ENCODE measurements at places on chromosomes 5 and 9.

GRCh38 chr5:173645437-173645807 is 29.0 kb upstream of the BOD1 start:
- H3K4me3 ChIP-seq: no peak overlapping the region
- H3K27me3 ChIP-seq: peaks cover 31% of the 10 kb centered on the region
- H3K4me1 ChIP-seq: no peaks in the 10 kb centered on the region

DNA sequence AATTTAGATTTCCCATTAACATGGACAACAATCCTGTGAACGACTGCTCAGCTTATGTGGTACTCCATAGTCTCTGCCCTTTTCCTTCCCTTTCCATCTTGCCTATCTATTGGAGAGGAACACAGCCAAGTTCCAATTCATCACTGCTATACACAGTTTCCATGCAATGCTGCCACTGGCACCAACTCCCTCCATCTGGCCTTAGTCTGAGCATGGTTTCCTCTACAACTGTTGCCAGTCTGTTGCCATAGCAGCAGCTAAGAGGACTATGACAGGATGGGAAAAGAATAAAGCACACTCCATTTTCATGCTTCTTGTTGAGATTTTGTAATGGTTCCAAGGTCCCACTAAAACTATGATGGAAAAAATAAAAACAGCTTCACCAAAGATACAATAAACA is 189.0 kb downstream of the HCN1 start:
- H3K27me3 ChIP-seq: no peaks in the 10 kb centered on the region
- no peaks in the 10 kb centered on the region for H3K4me1 ChIP-seq
- DNase-seq: no peak
- no peaks in the 10 kb centered on the region for H3K36me3 ChIP-seq

DNA sequence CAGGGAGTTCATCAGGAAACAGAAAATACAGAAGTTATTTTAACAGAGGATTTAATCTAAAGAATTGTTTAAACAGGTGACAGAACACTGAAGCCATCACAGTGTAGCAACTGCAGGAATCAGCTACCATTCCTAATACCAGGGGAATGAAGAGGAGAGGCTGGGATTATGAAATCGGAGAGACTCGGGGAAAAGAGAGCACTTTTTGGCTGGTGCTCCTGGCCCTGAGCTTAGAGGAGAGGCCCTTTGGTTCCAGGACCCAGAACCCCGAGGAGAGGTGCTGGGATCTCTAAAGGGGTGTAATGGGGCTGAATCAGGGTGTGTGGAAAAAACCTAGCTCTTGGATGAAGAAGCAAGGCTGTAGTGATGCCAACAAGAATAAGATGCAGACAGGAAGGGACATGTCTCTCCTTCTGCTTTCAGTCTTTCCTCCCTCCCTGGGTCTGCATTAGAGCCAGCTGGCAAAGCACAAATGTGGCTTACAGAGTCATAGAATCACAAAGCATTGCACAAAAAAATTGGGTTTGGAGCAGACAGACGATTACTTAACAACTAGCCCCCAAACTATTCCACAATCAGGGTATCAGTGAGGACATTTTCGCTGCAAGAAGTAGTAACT is 11.6 kb upstream of the SFXN1 start:
- no peak for DNase-seq
- H3K4me1 ChIP-seq: peaks cover 15% of the 10 kb centered on the region
- no peak overlapping the region for H3K27ac ChIP-seq
- H3K27me3 ChIP-seq: peaks cover 17% of the 10 kb centered on the region
- H3K36me3 ChIP-seq: no peaks in the 10 kb centered on the region

- H3K4me1 ChIP-seq: peaks cover 5% of the 10 kb centered on the region
- no peak overlapping the region for H3K4me3 ChIP-seq
- H3K27ac ChIP-seq: no peak overlapping the region
- DNase-seq: no peak
- H3K36me3 ChIP-seq: no peaks in the 10 kb centered on the region
- H3K27me3 ChIP-seq: no peaks in the 10 kb centered on the region
Measured at GRCh38 chr5:37712750-37713149, 127.1 kb downstream of the GDNF start.

GRCh38 chr9:84499969-84500582 is 159.5 kb upstream of the SLC28A3 start:
- DNase-seq: no peak
- H3K27ac ChIP-seq: no peak overlapping the region
- H3K36me3 ChIP-seq: no peaks in the 10 kb centered on the region
- H3K4me1 ChIP-seq: no peaks in the 10 kb centered on the region
- peaks cover 17% of the 10 kb centered on the region for H3K27me3 ChIP-seq

DNA sequence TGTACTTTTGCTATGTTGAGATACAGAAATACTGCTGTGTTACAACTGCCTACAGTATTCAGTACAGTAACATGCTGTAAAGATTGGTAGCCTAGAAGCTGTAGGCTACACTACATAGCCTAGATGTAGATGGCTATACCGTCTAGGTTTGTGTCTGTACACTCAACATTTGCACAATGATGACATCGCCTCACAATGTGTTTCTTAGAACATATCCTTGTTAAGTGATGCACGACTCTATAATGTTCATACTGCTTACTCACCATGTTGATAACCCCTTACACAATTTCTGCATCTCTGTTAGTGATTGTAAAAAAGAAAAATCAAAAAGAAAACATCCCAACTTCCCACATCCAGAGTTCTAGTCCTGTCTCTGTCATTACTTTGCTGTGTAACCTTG is 450.0 kb downstream of the CCDC171 start:
- no peak for DNase-seq
- no peaks in the 10 kb centered on the region for H3K36me3 ChIP-seq
- H3K4me3 ChIP-seq: no peak overlapping the region
- H3K27ac ChIP-seq: no peak overlapping the region
- no peaks in the 10 kb centered on the region for H3K27me3 ChIP-seq
- no peaks in the 10 kb centered on the region for H3K4me1 ChIP-seq

GRCh38 chr9:36332006-36332405 is 68.1 kb downstream of the RNF38 start:
- DNase-seq: no peak
- H3K27me3 ChIP-seq: no peaks in the 10 kb centered on the region
- H3K4me1 ChIP-seq: no peaks in the 10 kb centered on the region
- H3K27ac ChIP-seq: no peak overlapping the region
- H3K36me3 ChIP-seq: peaks cover 27% of the 10 kb centered on the region
- H3K4me3 ChIP-seq: no peak overlapping the region

GRCh38 chr5:40680741-40681362 is 1.1 kb downstream of the PTGER4 start:
- H3K4me3 ChIP-seq: peak overlapping the region; percentile 100
- H3K27me3 ChIP-seq: no peaks in the 10 kb centered on the region
- H3K36me3 ChIP-seq: peaks cover 71% of the 10 kb centered on the region
- H3K27ac ChIP-seq: peak overlapping the region; percentile 100
- DNase-seq: peak; percentile 46
- H3K4me1 ChIP-seq: peaks cover 70% of the 10 kb centered on the region

DNA sequence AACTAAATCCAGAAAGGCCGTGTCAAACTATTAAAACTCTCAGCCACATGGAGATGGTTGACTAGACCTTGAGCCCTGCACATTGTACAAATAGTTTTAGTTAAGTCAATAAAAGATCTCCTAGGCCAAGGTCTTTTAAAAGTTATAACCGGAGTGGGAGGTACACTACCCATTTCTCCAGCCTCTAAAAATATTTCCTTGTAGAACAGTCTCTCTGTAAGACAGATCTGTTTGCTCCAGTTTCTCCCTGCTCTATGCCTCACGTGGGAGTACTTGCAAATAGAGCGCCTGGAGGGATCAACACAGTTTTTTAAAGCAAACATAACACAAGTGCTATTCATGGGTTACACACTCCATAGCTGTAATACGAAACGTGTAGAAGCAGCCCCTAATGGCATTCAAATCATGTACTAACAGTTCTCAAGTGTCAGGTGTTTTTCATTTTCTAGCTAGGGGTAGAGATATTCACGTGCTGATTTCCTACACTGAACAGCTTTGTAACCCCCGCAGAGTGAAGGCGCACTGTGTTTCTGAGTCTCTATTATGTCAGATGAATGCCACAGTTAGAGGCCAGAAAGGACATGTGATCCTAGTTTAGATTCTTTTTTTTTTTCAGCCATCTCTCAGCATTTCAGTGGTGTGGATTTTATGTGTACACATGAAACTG is 703.4 kb upstream of the GRAMD2B start:
- no peaks in the 10 kb centered on the region for H3K4me1 ChIP-seq
- no peaks in the 10 kb centered on the region for H3K27me3 ChIP-seq
- no peak overlapping the region for H3K4me3 ChIP-seq
- H3K36me3 ChIP-seq: no peaks in the 10 kb centered on the region

DNA sequence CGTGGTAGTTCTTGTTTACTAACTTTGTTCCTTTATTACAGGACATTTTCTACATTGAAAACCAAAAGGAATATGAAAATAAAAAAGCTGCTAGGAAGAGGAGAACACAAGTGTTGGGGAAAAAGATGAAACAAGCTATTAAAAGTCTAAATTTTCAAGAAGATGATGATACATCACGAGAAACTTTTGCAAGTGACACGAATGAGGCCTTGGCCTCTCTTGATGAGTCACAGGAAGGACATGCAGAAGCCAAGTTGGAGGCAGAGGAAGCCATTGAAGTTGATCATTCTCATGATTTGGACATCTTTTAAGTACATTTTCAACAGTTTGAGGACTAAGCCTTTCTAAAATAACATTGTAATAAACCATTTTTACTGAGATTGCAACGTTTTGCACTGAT is 23.8 kb downstream of the PHAX start:
- no peak for DNase-seq
- H3K36me3 ChIP-seq: peaks cover 69% of the 10 kb centered on the region
- H3K4me1 ChIP-seq: no peaks in the 10 kb centered on the region
- H3K27me3 ChIP-seq: no peaks in the 10 kb centered on the region
- H3K4me3 ChIP-seq: no peak overlapping the region

DNA sequence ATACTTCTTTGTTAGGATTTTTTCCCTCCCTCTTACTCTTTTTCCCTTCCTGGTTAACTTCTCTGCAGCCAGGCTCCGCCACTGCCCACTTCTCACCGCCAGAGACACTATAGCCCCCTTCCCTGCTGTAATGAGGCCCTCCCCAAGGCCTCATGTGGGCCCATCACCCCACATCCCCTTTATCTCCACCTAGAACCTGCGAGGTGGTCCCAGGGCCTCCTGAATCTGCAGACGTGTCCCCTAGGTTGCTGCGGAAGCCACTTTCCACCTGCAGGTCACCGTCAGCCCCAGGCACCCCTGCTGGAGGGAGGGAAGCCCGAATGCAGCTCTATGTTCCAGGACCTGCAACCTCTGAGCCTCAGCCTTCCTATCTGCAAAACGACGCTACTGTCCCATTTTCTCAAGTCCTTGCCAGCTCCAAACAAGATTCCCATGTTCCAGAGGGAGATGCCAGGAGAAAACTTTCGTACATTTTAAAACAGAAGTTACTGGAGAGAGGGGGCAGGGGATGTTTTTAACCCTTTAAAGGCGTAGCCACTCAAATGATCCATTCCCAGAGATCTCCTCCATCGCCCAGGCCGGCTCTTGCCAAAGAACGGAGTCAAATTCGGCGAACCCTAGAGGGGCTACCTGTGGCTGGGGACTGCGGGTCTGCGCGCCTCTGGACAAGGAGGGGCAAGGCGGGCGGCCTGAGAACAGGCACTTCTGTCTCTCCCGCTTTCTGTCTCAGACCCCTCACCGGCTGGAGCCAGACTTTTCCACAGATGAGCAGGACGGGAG is 929 bp downstream of the SH3PXD2B start:
- no peak overlapping the region for H3K27ac ChIP-seq
- H3K4me3 ChIP-seq: peak overlapping the region; percentile 70
- peaks cover 68% of the 10 kb centered on the region for H3K27me3 ChIP-seq

DNA sequence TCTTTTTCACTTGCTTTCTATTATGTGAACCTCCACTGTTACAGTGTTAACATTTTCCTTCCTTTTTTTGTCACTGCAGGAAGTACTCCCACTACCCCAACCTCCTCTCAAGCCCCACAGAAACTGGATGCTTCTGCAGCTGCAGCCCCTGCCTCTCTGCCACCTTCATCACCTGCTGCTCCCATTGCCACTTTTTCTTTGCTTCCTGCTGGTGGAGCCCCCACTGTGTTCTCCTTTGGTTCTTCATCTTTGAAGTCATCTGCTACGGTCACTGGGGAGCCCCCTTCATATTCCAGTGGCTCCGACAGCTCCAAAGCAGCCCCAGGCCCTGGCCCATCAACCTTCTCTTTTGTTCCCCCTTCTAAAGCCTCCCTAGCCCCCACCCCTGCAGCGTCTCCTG is 18.8 kb downstream of the NUP214 start:
- DNase-seq: no peak
- H3K27me3 ChIP-seq: no peaks in the 10 kb centered on the region
- peaks cover 96% of the 10 kb centered on the region for H3K36me3 ChIP-seq
- H3K4me1 ChIP-seq: peaks cover 7% of the 10 kb centered on the region
- H3K27ac ChIP-seq: no peak overlapping the region

- H3K36me3 ChIP-seq: no peaks in the 10 kb centered on the region
- H3K4me1 ChIP-seq: no peaks in the 10 kb centered on the region
- H3K27ac ChIP-seq: no peak overlapping the region
- no peaks in the 10 kb centered on the region for H3K27me3 ChIP-seq
- no peak for DNase-seq
- H3K4me3 ChIP-seq: no peak overlapping the region
Measured at GRCh38 chr5:44719856-44720255, 88.9 kb upstream of the MRPS30 start.

- H3K4me3 ChIP-seq: no peak overlapping the region
- H3K36me3 ChIP-seq: no peaks in the 10 kb centered on the region
- H3K27ac ChIP-seq: no peak overlapping the region
Measured at GRCh38 chr9:90929626-90930025, 128.0 kb downstream of the SYK start.

DNA sequence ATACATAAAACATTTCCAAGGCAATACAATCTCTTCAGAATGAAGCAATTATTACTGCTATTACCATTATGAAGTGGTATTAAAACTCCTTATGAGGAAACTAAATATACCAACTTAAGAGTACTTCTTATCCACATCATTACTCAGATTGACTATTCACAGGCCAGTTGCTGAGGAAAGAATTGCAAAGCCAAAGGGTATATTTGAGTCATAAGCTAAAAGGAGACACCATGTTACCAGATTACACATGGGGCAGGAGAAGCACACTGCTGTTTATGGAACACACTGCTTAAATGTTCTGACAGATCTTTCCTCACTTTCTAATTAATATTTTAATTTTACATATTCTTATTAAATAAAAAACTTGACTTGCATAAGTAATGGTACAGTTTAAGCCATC is 1726.4 kb upstream of the NUDT12 start:
- no peak overlapping the region for H3K27ac ChIP-seq
- no peaks in the 10 kb centered on the region for H3K4me1 ChIP-seq
- no peaks in the 10 kb centered on the region for H3K27me3 ChIP-seq
- H3K4me3 ChIP-seq: no peak overlapping the region
- DNase-seq: no peak

DNA sequence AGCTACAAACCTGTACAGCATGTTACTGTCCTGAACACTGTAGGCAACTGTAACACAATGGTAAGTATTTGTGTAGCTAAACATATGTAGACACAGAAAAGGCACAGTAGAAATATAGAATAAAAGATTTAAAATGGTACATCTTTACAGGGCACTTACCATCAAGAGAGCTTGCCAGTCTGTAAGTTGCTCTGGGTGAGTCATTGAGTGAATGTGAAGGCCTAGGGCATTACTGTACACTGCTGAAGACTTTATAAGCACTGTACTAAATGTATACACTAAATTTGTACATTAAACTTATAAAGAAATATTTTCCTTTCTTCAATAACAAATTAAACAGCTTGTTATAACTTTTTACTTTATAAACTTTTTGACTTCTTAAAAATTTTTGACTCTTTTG is 20.5 kb downstream of the ADRB2 start:
- DNase-seq: no peak
- H3K4me1 ChIP-seq: peaks cover 65% of the 10 kb centered on the region
- no peaks in the 10 kb centered on the region for H3K27me3 ChIP-seq
- no peak overlapping the region for H3K27ac ChIP-seq
- H3K4me3 ChIP-seq: no peak overlapping the region
- peaks cover 19% of the 10 kb centered on the region for H3K36me3 ChIP-seq
